Activated naive CD4-positive, alpha-beta T cell treated with anti-CD3 and anti-CD28 coated beads for 36 hours (primary cell): ENCODE measurements at places on chromosomes 12 and 14. TPM values are rescaled to one million over a fixed set of nuclear protein-coding genes. Genes with fewer than 3 reads are reported as not detected.

- H3K27ac ChIP-seq: peak overlapping the region; percentile 85
- H3K36me3 ChIP-seq: peaks cover 12% of the 10 kb centered on the region
- no peaks in the 10 kb centered on the region for H3K27me3 ChIP-seq
- H3K4me3 ChIP-seq: no peak overlapping the region
Measured at GRCh38 chr12:57008178-57008577, 1.8 kb upstream of the ZBTB39 start.

DNA sequence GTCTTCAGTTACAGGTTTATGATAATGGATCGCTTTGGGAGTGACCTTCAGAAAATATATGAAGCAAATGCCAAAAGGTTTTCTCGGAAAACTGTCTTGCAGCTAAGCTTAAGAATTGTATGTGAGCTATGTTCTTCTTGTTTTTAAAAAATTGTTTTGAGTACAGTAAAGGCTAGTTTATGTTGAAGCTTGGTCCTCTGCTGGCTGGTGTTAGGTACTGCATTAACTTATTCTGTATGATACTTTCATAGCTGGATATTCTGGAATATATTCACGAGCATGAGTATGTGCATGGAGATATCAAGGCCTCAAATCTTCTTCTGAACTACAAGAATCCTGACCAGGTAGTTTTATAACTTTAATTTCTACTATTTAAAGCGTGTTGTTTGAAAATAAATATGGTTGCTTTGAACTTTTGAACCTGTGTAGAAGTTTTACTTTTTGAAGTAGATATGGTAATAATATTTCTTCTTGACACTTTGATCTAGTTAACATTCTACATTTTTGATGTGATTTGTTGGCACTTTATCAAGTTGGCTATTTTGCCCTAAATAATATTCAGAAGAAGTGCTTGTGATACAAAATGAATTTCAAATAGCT is 55.7 kb downstream of the VRK1 start:
- no peaks in the 10 kb centered on the region for H3K27me3 ChIP-seq
- no peak overlapping the region for H3K27ac ChIP-seq
- H3K4me3 ChIP-seq: no peak overlapping the region

DNA sequence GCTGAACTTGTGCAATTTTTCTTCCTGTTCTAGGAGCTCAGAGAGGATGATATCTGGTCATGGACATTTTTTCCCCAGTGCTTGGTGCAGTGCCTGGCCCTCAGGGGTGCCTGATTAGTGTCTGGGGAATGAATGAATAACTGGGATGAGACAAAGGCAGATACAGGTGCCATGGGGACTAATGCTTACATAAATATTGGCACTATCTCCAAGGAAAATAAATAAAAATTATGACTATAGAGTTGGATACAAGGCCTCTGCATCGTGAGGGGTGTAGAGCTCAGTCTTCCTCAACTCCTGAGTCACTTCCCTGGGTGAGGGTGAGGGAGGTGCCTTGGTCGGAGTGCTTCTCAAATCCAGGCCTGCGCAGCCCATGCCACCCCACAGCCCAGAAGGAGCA is 188.6 kb downstream of the KCNA5 start:
- no peak for DNase-seq
- no peaks in the 10 kb centered on the region for H3K36me3 ChIP-seq
- H3K4me3 ChIP-seq: no peak overlapping the region
- H3K27me3 ChIP-seq: peaks cover 2% of the 10 kb centered on the region
- H3K4me1 ChIP-seq: no peaks in the 10 kb centered on the region

- H3K4me3 ChIP-seq: no peak overlapping the region
- peaks cover 77% of the 10 kb centered on the region for H3K4me1 ChIP-seq
- peak overlapping the region; percentile 97 for H3K27ac ChIP-seq
- DNase-seq: no peak
- H3K27me3 ChIP-seq: no peaks in the 10 kb centered on the region
- H3K36me3 ChIP-seq: peaks cover 45% of the 10 kb centered on the region
Measured at GRCh38 chr12:47886510-47887240, 18.1 kb downstream of the VDR start.

- no peak for DNase-seq
- no peaks in the 10 kb centered on the region for H3K36me3 ChIP-seq
- H3K4me1 ChIP-seq: no peaks in the 10 kb centered on the region
- no peak overlapping the region for H3K27ac ChIP-seq
Measured at GRCh38 chr14:22296722-22297121, 292.3 kb downstream of the DAD1 start.

DNA sequence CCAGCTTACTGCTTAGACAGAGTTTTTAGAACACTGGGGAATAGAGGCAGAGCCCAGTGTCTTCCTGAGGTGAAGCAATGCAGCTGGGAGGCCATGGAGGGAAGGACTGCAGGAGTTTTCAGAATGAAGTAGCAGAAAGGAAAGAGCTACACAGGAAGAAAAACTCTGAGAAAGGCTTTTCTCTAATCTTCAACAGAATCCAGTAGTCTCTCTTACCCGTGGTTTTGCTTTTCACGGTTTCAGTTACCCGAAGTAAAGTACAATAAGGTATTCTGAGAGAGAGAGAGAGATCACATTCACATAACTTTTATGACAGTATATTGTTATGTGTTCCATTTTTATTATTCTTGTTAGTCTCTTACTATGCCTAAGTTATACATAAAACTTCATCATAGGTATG is 761.6 kb downstream of the BCL11B start:
- no peak overlapping the region for H3K4me3 ChIP-seq
- H3K4me1 ChIP-seq: peaks cover 40% of the 10 kb centered on the region
- H3K36me3 ChIP-seq: no peaks in the 10 kb centered on the region
- DNase-seq: no peak
- no peaks in the 10 kb centered on the region for H3K27me3 ChIP-seq

DNA sequence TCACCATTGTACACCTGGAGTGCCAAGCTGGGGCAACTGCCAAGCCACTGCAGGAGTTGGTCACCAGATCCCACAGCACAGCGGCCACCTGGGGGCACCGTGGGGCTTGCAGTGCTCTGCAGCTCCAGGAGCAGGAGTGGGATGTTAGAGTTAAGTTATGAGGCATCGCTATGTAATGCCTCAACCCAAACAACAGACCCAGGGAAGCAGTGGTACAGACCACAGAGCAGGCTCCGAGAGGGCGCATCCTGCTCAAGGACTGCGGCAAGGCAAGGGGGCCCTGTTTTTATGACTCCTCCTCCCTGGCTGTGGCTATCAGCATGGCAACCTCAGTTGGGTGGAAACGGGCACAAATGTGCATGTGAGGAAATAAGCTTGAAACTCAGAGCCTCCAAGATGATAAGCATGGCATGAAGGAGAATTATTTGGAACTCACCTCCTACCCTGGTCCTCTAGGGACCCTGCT is 63.1 kb downstream of the ARL6IP4 start:
- H3K27me3 ChIP-seq: no peaks in the 10 kb centered on the region
- H3K27ac ChIP-seq: peak overlapping the region; percentile 3
- H3K36me3 ChIP-seq: no peaks in the 10 kb centered on the region
- no peak overlapping the region for H3K4me3 ChIP-seq

TSHR gene
- not detected for total RNA-seq

DNA sequence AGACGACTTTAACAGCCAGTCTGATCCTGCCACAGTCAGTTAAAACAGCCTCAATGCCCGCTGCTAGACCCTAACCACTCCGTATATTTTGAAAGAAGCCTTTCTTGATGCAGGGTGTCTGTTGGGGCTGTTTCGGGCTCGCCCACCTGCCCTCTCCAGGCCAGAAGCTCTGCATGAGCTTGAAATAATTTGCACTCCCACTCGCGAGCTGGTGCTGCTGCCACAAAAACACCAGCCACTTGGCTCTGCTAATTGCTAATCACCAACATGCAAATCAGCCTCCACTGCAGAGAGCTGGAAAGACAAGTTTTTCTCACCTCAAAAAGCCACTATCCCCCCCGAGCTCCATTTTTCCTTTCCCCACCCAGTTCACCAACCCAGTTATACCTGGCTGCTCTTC is 15.5 kb downstream of the BAZ2A start:
- H3K27ac ChIP-seq: no peak overlapping the region
- H3K27me3 ChIP-seq: no peaks in the 10 kb centered on the region
- DNase-seq: no peak
- no peak overlapping the region for H3K4me3 ChIP-seq
- peaks cover 6% of the 10 kb centered on the region for H3K4me1 ChIP-seq
- peaks cover 48% of the 10 kb centered on the region for H3K36me3 ChIP-seq

GRCh38 chr14:71117839-71118743 is 210.8 kb downstream of the PCNX1 start:
- no peaks in the 10 kb centered on the region for H3K27me3 ChIP-seq
- no peak for DNase-seq
- H3K4me3 ChIP-seq: no peak overlapping the region
- peaks cover 17% of the 10 kb centered on the region for H3K4me1 ChIP-seq
- H3K36me3 ChIP-seq: peaks cover 1% of the 10 kb centered on the region

- no peak for DNase-seq
- no peak overlapping the region for H3K4me3 ChIP-seq
- no peak overlapping the region for H3K27ac ChIP-seq
- peaks cover under 1% of the 10 kb centered on the region for H3K27me3 ChIP-seq
Measured at GRCh38 chr12:115801871-115802270, 475.6 kb downstream of the MED13L start.

POTEM gene
- total RNA-seq: not detected

DNA sequence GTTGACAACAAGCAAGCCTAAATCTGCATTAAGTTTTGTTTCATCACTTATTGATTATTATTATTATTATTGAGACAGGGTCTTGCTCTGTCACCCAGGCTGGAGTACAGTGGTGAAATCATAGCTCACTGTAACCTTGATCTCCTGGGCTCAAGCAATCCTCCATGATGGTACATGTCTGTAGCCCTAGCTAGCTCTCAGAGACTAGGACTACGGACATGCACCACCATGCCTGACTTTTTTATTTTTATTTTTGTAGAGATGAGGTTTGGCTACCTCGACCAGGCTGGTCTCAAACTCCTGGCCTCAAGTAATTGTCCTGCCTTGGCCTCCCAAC is 35.7 kb upstream of the STK38L start:
- no peak overlapping the region for H3K27ac ChIP-seq
- DNase-seq: no peak
- H3K4me1 ChIP-seq: peaks cover 19% of the 10 kb centered on the region
- no peak overlapping the region for H3K4me3 ChIP-seq

GRCh38 chr12:89706986-89707702 is 1.5 kb downstream of the ATP2B1 start:
- H3K27ac ChIP-seq: peak overlapping the region; percentile 79
- peaks cover 1% of the 10 kb centered on the region for H3K36me3 ChIP-seq
- H3K4me3 ChIP-seq: peak overlapping the region; percentile 93
- no peak for DNase-seq
- H3K27me3 ChIP-seq: no peaks in the 10 kb centered on the region
